ENCODE measurements at places on chromosomes 2 and 18.

GRCh38 chr2:128466376-128466775, 147.7 kb upstream of the HS6ST1 start:
- DNase-seq = no peak

DNA sequence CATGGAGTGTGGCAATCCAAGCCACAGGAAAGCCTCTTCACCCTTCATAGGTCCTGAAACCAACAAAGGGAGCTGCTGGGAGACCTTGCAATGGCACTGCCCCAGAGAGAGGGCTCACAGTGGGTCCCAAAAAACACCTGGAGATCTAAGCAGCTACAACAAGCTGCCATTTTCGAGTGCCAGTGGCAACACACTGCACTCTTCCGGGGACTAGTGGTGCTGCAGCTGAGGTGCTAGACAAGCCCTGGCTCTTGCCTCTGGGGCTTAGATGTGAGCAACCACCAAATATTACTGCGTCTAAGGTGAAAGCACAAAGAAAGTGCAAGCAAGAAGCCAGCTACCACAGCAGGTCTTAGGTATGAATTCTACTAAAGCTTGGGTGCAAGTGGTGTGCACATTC, 192.9 kb downstream of the NOL4 start:
- no peak for DNase-seq

DNA sequence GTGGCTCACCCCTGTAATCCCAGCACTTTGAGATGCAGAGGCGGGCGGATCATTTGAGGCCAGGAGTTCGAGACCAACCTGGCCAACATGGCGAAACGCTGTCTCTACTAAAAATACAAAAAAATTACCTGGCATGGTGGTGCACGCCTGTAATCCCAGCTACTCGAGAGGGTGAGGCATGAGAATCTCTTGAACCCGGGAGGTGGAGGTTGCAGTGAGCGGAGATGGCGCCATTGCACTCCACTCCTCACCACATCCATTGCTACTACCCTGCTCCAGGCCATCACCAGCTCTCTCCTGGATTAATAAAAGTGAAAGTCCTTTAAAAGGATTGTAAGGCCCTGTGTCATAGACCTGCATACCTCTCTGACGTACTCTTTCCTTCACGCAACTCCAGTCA, 1.2 kb downstream of the RMP24 start:
- DNase-seq = no peak

- no peak for DNase-seq
Measured at GRCh38 chr2:52017646-52018235, 985.8 kb upstream of the NRXN1 start.

DNA sequence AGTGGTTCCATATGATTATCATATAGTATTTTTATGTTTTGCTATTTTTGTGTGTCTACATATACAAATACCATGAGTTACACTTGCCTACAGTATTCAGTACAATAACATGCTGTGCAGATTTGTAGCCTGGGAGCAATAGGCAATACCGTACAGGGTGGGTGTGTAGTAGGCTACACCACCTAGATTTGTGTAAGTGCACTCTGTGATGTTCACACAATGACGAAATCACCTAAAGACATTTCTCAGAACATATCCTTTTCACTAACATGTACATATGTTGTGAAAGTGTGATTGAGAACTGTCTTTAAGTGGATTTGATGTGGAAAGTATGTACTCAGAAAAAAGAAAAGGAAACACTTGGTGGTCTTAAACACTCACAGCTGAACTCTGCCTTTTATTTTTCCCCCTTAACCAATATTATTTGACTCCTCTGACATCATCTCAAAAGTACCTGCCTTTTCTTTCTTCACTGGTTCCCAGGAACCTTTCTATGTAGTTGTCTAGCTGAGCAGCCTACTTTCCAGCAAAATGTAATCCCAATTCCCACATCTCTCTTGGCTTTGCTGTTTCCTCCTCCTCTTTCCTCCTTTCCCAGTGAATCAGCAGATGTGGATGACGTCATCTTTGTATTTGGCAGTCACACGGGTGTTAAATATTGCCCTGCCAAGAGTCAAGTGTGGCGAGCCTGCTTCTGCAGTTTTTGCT, 47.7 kb downstream of the OSBPL6 start:
- DNase-seq = no peak
